ENCODE measurements at places on chromosomes 16 and 17.

DNA sequence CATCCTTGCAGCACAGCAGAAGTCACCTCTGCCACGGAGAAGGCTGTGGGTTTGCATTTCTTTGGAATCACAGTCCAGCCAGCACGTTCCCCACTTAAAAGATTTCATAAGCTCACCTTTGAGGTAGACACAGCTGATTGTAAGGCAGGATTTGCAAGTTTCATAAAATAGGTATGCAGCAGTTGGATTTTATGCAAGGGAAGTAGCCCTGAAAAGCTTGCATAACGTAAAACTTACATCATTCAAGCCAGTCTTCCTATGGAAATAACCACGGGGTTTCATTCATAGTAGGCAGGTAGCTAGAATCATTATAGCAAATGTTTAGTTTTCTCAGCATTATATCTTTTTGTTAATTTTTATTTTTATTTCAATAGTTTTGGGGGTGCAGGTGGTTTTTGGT lies 49.8 kb upstream of the ARHGAP44 start:
- no peak for DNase-seq

DNA sequence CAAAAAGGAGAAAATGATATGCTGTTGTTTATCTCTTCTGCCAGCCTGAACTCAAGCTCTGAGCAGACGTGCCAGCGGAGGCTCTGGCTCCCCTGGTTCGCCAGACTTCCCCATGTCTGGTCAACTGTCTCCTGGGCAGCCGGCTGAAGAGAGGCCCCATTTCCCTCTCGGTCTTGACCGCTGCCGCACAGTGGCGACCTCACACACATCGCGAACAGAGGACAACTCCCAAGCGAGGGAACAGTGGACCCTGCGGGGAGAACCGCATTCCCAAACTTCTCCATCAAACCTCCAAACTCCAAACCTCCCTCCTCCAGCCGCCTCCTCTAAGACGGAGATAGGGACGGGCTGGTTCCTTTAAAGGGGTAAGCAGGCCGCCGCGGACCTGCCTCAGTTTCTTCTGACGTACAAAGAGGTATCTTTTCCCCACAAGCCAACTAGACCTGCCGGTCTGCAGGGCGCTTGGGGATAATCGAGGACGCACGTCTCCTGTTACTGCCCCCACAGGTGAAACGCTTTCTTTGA lies 24.9 kb upstream of the RFFL start:
- peak; percentile 3 for DNase-seq

GRCh38 chr16:78303946-78304345 lies 204.5 kb downstream of the WWOX start:
- no peak for DNase-seq

DNA sequence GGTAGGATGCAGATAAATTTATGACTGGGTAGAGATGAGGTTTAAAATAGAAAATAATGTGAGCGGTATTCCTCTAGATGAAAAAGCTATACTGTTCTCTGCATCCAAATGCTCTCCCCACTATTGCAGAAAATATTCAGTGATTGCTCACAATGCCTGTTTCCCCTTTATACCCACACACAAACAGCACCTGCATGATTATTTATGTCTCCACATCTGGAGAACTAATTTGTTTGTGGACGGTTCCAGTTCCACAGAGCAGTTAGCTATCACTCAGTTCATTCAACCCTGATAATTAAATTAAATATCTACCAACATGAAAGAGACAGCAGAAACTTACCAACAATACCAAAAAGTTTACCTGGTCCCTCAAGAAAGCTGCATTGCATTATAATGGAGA lies 800.0 kb downstream of the CDH11 start:
- DNase-seq = no peak

DNA sequence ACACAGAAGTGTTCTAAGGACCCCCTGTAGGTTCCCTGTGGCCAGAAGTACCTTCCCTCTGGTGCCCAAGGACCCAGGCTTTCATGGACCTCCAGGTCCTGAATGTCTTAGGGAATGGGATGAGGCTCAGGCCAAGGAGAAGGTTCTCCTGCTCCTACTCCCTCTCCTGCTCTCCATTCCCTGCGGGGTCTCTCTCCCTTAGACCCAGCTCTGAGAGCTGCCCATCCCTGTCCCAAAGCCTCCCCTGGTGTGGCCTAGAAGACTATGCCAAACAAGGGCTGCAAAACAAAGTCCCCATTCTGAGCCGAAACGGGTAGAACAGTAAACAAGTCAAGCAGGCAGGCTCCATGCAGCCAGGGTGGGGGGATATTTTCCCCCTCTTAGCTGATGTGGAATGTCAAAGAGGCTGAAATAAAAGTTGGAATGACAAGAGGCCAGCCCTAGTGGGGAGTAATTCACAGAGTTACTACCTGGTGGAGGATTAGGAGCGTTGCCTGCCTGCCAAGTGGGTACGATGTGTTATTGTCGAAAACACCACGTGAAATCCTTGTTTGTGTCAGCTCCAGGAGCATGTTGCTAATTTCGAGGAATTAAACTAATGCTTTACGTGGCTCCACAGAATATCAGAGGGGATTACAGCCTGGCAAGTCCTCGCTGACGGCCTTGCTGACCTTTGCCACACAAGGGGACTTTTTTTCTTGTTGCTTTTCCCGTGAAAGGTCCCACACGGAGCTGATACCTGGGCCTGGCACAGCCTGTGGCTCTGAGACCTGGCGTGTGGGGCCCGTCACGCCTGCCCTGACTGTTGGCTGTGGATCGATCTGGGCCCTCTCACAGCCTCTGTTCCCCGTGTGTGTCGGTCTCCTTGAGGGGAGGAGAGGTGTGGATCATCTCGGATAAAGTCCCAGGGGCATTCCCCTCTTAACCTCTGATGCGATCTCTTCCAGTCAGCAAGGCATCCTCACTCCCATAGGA lies 2.9 kb downstream of the WFIKKN2 start:
- no peak for DNase-seq

DNA sequence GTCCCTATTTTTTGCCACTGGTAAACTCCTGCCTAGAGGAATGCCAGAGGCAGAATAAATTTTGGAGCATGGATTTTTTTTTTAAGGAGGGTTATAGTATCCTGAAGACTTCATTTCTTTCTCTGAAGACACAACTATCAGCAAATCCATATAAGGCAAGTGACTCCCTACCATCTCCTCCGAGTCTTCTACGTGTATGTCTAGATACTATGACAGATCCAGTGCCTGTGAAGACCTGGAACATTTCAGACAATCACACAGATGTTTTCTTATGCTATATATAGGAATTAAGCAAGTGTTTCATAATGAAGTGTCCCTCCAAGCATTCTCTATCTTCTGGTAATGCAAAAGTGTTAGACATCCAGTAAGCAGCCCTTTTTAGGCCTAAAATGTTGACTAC lies 255.5 kb upstream of the TBX2 start:
- no peak for DNase-seq

DNA sequence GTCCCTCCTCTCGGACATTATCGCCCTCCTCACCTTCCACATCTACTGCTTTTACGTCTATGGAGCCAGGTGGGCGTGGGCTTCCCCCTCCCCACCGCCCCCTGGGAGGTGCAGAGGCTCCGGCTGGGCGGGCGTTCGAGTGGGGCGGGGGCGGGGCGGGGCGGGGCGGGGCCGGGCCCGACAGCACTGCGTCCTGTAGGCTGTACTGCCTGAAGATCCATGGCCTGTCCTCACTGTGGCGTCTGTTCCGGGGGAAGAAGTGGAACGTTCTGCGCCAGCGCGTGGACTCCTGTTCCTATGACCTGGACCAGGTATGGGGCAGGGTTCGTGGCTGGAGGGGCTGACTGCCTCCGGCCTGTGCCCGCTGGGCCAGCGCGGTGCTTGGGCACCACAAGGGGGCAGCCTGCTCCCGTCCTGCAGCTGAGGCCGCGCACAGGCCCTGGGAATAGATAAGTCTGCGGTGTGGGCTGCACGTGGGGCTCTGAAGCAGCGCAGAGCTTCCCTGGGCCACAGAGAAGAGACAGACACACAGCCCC lies 9.2 kb downstream of the PIGQ start:
- DNase-seq = no peak

DNA sequence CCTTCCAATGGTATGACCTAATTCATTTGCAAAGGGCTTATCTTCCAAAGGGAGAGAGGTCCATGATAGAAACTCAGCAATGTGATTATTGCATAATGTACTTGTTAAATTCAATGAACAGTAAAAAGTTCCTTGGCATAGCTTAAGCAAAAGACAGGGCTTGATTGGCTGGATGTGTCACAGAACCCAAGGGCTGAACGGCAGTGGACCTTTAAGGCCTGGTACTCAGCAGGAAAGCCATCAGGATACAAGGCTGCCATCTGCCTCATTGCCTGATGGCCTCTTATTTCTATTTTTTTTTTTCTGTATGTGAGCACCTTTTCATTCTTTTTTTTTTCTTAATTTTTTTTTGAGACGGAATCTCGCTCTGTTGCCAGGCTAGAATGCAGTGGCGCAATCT lies 208.9 kb upstream of the WSCD1 start:
- no peak for DNase-seq

DNA sequence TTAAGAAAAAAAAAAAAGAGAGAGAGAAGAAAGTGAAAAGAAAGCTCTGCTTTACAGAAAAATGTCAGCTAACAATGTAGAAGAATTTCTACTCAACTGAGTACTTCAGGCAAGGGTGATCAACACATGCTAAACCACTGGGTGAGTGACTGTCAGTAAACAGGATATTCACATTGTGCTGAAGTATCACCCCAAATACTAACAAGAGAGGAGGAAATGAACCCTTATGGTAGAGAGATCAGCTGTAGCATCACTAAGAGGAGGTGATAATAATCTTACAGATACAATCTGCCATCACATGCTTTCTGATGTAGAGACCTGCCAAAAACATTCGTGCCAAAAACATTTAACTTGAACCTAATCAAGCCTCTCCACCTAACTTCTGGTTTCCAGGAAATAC lies 30.7 kb upstream of the ICAM2 start:
- no peak for DNase-seq

- no peak for DNase-seq
These were observed 7.7 kb downstream of the HAPSTR1 start for GRCh38 chr16:9099131-9099625.

DNA sequence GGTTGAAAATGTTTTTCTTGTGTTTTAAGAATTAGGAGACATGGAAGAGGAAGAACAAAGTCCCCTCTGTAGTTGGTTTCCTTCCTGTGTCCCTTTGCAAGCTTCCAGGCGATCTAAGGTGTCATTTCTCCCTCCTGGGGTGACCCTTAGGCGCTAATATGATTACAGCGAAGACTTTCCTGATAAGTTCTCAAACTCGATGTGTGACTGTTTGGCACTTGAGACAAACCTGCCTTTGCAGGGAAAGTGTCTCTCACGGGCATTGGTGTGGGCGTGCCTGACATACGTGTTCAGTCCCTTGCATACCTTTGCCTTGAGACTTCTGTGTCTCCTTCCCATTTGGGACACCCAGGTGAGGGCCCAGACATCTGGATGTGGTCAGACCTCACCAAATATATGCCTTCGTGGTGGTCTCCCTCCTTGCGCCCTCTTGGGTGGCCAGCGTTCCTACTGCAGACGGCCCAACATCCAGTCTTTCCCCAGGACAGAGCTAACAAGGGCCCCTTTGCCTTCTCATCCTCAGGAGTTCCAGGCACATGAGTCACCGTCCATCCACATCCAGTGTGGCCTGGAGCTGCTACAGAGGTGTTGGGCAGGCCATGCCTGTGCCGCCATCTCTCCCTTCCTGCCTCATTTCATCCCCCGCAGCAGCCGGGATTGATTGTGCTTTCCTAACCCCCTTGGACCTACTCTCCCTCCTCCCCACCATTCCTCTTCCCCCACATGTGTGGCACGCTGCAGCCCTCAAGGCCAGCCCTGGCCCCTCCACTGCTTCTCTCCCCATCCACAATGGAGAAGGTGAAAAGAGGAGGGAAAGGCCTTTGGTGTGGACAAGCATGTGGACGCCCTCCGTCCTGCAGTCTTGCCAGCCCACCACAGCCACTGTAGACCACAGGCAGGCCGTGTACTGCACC lies 3.1 kb upstream of the JPT2 start:
- no peak for DNase-seq

DNA sequence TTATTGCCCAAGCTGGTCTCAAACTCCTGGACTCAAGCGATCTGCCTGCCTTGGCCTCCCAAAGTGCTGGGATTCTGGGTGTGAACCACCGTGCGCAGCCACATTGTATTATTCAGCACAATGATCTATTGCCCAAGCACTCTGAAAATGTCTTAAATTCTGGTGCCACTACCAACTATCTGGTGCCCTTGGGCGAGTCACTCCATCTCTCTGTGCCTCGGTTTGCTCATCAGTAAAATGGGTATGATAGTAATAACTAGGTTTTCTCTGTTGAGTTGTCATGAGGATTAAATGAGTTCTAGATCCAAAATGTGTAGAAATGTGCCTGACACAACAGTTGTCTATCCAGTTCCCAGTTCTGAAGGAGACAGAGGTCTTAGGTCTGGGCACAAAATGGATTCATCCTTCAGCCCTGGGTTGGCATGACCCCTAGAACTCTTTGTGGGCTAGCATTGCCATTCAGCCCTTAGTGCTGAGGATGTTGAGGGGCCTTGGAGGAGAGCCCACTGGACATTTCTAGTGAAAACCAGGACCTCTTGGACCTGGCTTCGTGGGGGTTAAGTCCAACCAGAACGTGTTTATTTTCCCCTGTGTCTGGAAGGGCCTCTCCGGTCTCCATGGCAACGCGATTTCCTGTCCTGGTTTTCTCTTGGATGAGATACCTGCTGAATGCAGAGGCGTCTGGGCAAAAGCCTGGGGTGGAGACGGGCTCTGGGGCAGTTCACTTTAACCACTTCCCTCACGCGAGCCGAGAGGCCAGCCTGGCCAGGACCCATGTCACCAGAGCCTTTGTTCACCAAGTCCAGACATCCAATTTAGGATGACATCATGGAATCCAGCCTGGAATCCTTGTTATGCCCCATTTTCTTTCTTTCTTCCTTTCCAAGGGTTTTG lies 43.7 kb upstream of the TNRC6A start:
- no peak for DNase-seq

DNA sequence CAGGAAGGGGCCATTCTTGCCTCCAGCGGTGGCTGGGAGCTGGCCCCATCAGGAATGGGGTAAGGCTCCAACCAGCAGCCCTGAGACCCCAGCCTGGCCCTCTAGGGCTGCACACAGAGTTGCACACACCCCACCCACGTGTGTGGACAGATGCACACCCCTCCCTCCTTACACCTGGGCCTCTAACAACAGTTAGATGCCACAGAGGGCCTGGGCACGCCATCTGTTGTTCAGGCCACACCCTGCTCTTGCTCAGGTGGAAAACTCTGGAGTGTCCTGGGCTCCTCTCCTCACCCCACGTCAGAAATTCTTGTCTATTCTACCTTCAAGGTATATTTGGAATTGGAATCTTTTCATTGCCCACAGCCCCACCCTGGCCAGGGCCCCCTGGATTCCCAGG lies 13.3 kb upstream of the RAI1 start:
- no peak for DNase-seq

DNA sequence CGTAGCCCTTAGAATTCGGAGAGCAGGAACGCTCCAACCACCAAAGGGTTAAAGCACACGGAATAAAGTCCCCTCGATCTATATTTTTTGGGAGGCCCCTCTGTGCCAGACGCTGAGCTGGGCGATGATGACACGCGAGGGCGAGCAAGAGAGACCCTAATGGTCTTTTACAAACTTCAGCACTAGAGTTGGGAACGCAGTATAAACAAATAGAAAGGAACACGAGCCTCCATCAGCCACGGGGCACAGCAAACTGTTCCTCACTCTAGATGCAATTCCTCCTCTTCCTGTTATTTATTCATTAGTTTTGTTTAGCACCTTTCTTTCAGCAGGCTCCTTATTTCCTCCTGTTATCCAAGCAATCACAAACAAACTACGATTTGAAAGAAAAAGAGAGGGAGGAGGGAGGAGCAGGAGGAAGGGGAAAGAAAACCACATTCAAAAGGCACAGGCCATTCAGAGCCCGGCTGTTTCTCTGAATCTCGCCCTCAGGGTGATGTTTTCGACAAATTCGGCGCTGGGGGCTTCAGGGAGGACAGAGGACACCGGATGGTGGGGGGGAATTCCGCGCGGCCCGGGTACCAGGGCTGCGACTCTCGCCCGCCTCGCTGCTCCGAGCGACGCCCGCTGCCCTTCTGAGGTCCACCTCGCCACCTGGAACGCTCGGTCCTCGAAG lies 1.6 kb downstream of the TOX3 start:
- DNase-seq = no peak
